Erythroblast (primary cell): ENCODE measurements at places on chromosomes 4 and X.

GRCh38 chrX:19513383-19513782 is 1.9 kb downstream of the MAP3K15 start:
- DNase-seq: no peak

DNA sequence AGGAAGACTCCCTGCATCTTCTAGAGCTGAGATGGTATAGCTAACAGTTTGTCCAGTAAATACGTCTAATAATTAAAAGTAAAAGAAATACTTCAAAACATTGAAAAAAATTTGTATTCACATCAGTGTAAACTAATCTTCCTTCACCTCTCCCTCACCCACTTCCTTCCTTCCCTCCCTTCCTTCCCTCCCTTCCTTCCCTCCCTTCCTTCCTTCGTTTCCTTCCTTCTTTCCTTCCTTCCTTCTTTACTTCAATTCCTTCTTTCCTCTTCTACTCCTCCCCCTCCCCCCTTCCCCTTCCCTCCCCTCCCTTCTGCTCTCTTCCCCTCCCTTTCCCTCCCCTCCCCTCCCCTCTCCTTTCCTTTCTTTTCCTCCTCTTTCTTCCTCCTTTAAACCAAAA is 103.7 kb downstream of the POU4F2 start:
- DNase-seq: no peak

DNA sequence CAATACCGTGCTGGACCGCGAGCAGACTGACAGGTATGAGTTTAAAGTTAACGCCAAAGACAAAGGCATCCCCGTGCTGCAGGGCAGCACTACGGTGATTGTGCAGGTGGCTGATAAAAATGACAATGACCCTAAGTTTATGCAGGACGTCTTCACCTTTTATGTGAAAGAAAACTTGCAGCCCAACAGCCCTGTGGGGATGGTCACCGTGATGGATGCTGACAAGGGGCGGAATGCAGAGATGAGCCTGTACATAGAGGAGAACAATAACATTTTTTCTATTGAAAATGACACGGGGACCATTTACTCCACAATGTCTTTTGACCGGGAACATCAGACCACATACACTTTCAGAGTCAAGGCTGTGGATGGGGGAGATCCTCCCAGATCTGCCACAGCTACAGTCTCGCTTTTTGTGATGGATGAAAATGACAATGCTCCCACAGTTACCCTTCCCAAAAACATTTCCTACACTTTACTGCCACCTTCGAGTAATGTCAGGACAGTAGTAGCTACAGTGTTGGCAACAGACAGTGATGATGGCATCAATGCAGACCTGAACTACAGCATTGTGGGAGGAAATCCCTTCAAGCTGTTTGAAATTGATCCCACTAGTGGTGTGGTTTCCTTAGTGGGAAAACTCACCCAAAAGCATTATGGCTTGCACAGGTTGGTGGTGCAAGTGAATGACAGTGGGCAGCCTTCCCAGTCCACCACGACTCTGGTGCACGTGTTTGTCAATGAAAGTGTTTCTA is 3.2 kb downstream of the PCDH7 start:
- DNase-seq: no peak

DNA sequence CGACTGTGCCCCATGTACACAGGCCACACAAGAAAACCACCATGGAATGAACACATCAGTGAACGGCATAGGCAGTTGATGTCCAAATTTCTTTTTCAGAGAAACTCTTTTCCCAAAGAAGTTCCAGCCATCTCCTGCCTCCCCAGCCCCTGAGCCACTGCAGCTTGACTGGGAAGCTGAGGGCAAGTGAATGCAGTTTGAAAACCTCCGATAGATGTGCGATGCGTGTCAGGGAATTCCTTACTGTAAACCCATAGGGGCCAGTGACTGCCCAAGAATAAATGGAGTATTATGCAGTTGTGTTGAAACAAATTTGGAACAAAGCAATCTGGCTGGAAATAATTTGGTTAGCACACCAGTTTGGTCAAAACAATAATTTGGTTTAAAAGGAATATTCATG is 72.1 kb downstream of the ENPP6 start:
- no peak for DNase-seq

- no peak for DNase-seq
These were observed 19.9 kb upstream of the CPLX1 start for GRCh38 chr4:845836-846251.

GRCh38 chr4:945274-946102 is 13.2 kb downstream of the TMEM175 start:
- no peak for DNase-seq
